NCI-H226 (cell line): ENCODE measurements at places on chromosomes 7 and 10.

DNA sequence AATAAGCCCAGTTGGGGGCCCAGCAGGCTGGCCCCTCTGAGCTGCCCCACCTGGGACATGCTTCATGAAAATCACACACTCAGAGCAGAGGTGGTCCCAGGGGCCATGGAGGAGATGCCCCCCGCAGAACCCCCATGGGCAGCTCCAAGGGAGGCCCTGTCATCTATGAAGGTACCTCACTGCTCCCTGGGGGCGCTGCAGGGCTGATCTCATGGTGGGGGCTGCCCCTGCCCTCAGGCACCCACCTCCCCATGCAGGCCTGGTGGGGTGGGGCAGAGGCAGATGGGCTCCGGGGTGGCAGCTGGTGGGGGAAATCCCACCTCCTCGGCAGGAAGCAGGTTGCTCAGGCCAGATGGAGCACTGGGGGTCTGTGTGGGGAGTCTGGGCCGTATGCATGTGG lies 60.5 kb downstream of the YKT6 start:
- no peak for DNase-seq

DNA sequence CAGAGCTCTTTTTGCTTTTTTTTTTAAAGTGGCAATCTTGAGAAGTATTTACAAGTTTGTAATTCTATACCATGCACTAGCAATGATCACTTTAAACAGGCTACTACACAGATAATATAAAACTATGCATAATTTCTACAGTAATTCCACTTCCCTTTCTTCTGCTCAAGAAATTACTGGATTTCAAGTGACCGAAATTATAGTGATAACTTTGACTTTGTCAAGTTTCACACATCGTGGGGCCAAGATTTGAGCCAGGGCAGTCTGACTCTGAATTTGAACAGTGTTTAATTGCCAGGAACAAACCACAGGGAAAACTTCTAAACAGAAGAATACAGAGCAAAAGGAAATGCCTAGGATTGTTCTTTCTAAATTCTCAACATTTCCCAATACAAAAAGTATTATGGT lies 288.3 kb upstream of the MKLN1 start:
- no peak for DNase-seq

GRCh38 chr10:13001041-13001886 lies at the start of gene CCDC3:
TSS of gene CCDC3 (minus strand) at chr10:13001713. CDS start at chr10:13001570, 143 bp downstream.
- no peak for DNase-seq

- peak; percentile 31 for DNase-seq
Measured at GRCh38 chr10:69749178-69750010, 52.3 kb upstream of the COL13A1 start.

DNA sequence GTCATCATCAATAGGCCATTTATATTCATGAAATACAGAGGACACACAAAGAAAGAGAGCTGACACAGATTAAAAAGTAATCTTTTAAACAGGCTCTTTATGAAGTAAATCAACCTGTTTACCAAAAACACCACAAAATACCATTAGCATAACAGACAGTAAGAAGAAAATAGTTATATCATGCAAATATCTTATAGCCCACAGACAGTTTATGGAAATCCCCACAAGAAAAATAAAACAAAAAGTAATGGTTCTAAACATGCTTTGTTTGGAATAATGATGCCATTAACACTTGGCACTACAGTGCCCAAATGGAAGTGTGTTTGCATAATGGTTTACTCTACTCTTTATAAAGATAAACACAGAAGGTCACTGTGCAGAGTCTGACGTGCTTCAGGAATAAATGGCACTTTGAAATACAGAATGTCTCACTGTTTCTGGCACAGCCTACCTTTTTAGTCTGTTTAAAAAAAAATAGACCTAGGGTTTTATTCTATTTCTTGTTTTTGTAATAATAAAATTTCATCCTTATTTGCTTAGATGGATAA lies 30.1 kb downstream of the SEMA3D start:
- DNase-seq = no peak

DNA sequence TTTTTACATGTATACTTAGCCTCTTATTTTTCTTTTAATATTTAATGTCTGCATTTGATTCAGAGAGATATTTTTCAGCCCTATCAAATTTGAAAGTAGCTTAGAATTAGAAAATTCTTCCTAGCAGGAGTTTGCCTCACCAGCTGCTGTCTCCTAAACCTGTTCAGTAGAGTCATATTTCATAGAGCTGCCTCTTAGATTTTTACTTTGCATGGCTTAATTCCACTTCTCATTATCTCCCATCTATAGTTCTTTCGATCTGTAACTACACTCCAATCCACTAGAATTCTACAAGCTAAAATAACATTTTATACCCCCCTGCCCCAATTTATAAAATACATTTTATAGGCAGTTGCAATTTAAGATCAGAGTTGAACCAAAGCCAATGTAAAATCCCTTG lies 227.0 kb downstream of the ANK3 start:
- no peak for DNase-seq

DNA sequence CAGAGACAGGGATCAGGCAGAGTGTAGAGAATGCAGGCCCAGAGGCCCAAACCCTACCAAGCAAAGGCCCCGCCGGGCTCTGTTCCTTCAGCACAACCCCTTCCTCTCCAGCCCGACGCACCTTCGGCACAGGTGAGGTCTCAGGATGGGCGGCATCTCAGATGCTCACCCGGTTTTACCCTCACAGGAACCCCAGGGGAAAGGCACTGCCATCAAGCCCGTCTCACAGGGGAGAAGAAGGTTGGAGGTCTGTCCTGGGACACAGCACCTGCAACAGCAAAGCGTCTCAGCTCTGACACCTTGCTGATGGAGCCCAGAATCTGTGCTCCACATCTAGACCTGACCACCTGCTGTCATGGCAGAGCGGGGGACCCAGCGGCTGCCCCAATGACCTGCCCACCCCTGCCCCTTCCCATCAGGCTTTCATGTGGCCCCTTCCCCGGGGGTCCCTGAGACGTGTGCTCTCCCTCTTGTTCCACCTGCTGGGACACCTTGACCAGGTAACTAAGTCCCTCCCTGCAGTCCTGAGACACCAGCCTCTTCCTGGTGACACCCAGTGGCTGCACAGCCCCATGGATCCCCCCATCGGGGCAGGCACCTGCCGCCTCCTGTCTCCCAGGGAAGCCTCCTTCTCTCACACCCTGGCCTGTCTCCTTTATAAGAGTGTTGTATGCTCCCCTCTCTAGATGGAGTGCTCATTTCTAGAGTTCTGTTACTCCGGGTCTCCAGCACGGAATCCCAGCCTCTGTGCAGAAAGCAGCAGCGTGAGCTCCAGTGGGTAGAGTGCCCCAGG lies 315.6 kb downstream of the DNAJB6 start:
- no peak for DNase-seq

DNA sequence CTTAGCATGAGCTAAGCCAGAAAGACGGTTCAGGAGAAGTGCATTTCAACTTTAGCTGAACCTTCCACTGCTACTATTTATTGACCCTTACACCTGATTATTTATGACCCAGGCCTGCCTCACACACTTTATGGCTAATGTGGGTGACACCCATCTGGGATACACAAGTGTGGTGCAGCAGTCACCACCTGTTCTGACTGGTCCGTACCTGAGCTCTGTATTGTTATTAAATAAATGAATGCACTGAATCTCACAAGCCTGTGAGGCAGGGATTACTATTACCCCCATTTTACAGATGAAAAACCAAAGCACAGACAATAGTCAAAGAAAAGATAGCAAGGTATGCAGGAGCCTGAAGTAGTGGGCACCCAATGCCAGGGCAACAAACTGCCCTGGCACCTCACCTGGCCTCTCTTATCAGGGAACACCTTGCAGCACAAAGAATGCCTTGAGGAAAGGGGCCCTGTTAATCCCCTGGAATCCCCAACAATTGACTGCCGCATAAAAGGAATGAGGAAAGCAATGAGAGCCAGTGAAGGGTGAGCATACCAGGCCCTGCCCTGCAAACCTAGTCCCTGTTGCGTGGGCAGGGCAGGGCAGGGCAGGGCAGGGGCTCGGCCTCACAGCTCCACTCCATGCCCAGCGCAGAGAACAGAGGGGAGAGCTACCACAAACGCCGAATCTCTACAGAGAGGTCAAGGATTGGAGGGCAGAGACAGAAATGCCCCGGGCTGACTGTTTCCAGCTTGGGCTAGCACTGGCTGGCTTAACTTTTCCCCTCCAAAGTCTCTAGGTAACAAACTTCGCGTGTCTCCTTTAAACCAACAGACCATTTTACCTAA lies 1.3 kb downstream of the ANXA11 start:
- DNase-seq = no peak

- no peak for DNase-seq
Measured at GRCh38 chr10:8462565-8462964, 408.1 kb downstream of the GATA3 start.

- DNase-seq = no peak
Measured at GRCh38 chr7:118720632-118721031, 496.1 kb downstream of the ANKRD7 start.

GRCh38 chr7:23394488-23395171 lies 75.7 kb downstream of the IGF2BP3 start:
- no peak for DNase-seq

DNA sequence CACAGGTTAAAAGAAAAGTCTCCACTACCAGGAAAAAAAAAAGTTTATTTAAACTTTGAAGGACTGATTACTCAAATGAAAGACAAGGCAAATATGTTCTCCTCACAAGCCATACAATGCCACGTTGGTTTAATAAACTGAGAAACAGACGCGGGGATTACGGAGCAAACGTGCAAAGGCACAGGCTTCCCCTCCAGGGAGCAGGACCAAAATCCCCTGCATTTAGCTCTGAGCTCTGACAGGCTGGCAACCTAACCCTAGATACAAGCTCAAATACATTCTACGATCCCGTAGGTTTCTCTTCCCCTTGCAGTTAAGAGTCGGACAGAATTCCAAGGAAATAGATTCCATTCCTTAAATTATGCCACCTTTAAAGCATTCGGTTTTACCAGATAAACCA lies 7.7 kb upstream of the GRB10 start:
- DNase-seq = no peak

GRCh38 chr7:158572000-158572828 lies 15.4 kb downstream of the PTPRN2 start:
- DNase-seq = peak; percentile 15

DNA sequence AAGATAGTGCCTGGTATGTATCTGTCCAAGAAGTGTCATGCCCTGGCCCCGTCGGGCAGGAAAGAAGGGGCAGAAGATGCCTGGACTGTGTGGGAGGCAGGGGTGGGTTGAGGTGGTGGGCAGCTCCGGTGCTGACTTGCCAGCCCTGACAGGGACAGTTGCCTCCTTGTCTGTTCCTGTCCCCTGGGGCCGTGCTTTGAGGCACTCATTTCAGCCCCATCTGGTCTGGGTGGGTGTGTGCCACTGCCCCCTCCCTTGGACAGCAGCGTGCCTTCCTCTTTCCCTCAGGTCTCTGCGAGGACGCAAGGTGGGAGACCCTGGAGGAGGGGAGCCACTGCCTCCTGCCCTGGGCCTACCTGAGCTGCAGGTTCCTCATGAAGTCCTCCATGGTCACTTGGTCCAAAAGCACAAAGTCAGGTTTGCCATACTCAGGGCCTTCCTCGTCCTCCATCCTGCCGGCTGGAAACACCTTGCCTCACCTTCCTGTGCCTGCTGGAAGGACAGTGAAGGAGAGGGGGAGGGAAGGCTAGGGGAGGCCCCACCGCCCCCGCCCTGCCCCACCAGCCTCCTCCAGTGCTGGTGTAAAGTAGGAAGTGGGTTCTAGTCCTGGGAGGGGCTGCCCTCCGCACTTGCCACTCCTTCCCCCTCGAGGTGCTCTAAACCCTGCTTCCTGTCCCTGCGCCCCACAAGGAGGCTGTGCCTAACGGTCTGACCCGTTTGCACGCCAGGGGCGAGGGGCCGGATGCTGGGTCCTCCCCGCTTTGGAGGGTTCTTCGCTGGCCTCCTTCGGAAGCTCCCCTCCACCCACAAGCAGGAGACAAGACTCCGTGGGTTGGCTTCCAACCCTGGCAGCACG lies at the start of gene MYO1G:
Gene MYO1G (minus strand): TSS at position 505 of the 856 bp plus-strand sequence. CDS start 54 bp downstream, at position 451.
- DNase-seq = no peak

DNA sequence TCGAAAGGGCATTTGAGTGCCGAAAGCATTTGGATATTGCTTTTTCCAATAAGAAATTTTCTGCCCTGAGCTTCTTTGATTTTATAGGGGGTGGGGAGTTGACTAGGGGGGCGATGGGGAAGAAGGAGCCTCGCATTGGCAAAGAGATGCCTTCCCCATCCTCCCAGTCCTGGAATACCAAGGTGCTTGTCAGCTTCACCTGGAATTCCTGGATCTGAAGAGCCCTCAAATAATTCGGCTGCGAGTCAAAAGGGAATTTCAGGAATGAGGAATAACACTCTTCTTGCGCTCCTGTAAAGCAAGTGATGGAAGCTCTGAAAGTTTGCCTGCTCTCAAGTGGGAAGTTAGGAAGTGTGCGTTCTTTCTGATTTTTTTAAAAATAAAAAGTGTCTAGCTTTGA lies 7.3 kb downstream of the NXPH1 start:
- no peak for DNase-seq

DNA sequence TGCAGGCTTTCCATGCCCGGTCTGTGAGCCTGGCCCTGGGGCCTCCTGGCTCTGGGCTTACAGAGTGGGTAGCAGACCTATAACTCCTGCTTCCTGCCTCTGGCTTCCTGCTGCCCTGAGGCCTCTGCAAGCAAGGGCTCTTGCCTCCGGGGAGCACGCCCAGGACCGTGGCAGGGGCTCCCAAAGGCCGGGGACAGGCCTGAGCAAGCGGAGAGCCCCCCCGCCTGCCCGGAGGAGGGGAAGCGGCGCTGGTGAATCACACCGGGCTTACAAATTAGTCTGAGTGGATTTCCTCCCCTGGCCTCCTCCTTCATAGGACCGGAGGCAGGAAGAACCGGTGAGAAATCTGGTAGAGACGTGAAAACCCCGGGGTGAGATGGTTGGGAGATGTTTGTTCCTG lies 1.5 kb upstream of the MYL10 start:
- peak; percentile 75 for DNase-seq

GRCh38 chr10:122657729-122658128 lies 41.9 kb downstream of the C10orf120 start:
- no peak for DNase-seq

DNA sequence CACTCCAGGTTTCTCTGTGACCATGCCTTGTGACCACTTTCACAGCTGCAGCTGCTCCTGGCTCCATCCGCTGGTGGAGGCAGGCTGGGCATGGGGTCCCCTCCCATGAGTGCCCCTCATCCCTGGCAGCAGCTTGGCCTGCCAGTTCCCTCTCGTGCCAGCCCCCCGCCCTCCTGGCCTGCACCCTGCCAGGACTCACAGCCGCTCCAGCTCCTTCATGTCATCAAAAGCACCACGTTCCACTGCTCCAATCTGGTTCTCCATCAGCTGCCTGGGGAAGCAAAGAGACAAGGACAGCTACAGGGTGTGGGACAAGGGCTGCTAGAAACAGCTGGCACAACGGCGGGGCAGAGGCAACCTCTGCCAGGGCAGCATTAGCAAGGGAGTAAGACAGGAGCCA lies 22.6 kb downstream of the SLIT1 start:
- DNase-seq = no peak

GRCh38 chr10:1151076-1152033 lies 95.2 kb downstream of the WDR37 start:
- no peak for DNase-seq
